ENCODE measurements at places on chromosomes 11 and 22.

- no peak for DNase-seq
These were observed 12.9 kb downstream of the SIRT3 start for GRCh38 chr11:223026-223789.

GRCh38 chr11:33630936-33631748 is 69.5 kb downstream of the C11orf91 start:
- no peak for DNase-seq

DNA sequence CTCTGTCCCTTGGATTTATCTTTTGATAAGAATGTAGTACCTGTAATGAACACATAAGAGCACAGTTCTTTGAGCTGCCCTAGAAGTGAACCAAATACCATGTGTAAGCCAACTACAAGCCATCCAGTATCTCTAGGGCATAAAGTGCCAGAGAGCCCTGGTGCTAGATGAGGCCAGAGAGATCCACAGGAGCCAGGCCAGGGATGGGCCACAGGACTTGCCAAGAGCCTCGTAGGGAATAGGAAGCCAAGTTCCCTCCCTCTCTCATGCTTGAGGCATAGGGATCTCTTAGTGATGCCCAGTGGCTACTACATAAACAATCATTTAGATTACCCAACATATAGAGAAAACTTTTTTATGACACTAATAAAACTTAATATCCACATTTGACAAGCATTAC is 64.8 kb upstream of the FAR1 start:
- no peak for DNase-seq

DNA sequence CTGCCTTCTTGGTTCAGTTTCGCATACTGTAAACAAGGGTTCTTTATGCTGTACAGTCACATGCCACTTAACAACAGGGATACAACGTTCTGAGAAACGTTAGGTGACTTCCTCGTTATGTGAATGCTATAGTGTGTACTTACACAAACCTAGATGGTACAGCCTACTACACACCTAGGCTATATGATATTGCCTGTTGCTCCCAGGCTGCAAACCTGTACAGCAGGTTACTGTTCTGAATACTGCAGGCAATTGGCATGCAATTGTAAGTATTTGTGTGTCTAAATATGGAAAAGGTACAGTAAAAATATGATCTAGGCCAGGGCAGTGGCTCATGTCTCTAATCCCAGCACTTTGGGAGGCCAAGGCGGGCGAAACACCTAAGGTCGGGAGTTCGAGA is 85.7 kb upstream of the PRDM11 start:
- DNase-seq = no peak

GRCh38 chr22:18066181-18066859 is 11.5 kb upstream of the PEX26 start:
- DNase-seq = no peak

DNA sequence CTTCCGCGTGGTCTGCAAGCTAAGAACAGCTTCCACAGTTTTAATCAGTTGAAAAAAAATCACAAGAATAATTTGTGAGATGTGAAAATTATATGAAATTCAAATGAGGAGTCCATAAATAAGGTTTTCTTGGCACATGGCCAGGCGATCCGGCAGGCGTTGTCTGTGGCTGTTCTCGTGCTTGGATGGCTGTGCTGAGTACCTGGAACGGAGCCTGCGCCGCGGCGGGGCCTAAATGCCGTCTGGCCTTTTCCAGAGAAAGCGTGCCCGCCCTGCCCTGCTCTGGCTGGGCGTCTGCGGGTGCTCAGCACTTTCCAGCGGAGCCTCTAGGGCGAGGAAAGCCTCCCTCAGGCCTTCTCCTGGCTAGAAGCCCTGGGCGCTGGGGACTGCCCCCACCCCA is 41.8 kb downstream of the OSBPL5 start:
- DNase-seq = no peak

DNA sequence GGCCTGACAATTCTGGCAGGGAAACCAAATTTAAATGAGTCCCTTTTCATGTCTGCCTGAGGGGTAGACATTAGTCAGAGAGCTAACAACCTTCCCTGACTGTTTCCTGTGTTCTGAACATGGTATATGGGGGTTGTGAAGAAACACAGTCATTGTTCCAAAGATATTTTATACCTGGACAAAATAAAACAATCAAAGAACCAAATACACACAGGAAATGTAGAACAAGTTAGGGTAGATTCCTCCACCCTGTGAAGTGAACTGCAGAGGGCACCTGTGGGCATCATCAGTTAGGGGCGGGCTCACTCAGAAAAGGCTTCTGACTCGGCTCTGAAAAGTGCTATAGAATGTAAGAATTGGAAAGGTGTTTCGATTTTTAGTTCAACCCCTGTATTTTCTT is 231.9 kb upstream of the CADM1 start:
- no peak for DNase-seq

- peak; percentile 36 for DNase-seq
These were observed 48.9 kb upstream of the CDON start for GRCh38 chr11:126111458-126112116.

GRCh38 chr11:35114906-35115687 is 23.9 kb upstream of the CD44 start:
- no peak for DNase-seq

DNA sequence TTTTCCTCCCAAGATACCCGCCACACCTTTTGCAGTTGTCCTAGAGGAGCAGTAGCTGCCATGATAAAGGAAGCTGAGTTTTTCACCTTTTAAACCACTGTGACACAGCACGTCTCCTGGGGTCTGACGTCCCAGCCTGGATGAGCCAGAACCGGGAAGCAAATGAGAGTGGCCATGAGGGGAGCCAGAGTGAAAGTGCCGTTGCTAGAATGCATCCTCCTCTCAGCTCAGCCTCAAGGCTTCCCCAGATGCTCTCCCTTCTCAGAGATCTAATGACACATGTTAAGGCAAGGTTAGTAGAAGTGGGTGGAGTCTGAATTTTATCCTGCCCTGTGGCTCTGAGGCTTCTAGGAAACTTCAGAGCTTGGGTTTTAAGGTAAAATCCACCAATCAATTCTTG is 23.4 kb upstream of the HTR3A start:
- DNase-seq = no peak

DNA sequence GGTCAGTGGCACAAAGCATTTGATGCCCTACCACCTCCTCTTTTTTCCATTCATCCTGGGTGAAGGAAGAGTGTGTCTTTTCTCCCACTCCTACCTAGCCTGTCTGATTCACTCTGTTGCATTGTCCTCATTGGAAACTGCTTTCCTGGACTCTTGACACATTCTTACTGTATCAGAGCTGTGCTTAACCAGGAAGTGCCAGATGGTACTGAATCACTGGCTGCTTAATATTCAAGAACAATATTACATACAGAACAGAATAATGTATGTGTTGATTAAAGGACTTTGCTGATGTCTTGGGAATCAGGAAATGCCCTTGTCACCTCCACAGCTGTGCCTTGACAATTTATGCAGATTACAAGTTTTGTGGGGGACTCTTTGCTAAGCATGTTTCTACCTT is 44.4 kb downstream of the SVIP start:
- DNase-seq = no peak

DNA sequence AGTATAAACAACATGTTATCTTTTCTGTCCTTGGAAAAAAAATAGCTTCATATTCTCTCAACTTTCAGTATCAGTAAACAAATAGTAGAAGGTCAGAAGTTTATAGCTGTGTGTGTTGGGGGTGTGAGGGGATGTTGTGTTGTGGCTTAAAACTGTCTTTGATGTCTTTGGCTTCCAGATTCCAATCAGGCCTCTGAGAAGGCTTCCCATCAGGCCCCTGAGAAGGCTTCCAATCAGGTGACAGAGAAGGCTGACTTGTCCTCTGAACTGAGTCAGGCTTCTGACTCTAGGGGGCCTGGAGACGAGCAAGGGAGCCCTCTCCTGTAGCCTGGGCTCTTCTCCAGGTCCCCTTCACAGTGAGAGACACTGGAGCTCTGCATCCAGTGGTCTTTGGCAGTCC is 9.3 kb downstream of the MTFP1 start:
- DNase-seq = no peak

- no peak for DNase-seq
These were observed 37.5 kb downstream of the SESN3 start for GRCh38 chr11:95193541-95193940.

DNA sequence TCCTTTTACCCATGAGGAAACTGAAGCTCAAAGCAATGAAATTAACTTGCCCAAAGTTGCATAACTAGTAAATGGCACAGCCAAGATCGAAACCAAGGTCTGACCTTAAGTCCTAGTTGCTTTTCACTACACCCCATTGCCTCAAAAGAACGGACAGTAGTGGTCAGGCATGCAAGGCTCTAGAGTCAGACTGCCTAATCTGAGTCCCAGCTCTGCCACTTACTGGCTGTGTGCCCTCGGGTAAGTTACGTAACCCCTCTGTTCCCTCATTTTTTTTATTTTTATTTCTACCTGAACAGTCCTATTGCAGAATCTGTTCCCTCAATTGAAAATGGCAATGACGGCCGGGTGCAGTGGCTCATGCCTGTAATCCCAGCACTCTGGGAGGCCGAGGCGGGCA is 9.6 kb downstream of the CYB561A3 start:
- no peak for DNase-seq

DNA sequence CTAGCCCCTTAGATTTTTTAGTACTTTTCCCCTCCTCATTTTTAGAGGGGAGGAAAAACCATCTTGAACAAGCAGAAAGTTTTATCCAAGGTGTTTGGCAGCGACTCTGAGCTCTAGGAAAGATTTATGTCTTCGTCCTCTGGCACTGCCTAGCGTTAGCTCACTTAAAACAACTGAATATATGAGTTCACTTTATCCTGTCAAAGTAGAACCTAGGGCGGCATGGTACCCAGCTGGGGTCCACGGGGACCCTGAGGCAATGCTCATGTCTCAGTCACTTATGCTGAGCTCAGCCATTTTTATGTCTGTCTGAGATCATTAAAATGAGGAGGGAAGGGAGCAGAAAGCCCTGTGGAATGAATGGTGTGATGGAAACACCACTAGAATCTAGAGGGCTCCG is 14.2 kb upstream of the VSIG10L2 start:
- no peak for DNase-seq

DNA sequence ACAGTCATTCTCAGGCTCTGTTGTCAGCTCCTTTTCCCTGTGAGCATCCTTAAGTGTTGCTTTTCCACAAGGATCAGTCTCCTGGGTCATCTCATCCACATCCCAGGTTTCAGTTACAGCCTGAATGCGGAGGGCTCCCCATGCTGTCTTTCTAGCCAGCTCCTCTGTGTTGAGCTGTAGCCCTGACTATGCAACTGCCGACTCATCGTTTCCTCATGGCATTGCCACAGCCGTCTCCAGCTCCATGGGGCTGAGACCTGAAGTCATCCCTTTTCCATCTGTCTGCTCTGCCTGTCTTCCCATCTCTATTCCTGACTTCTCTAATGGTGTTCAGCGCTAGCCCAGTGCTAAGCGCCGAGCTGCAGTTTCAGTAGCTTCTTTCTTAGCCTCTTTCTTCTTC is 11.8 kb downstream of the SAMM50 start:
- no peak for DNase-seq

GRCh38 chr11:12862696-12863469 is 146.2 kb upstream of the RASSF10 start:
- DNase-seq = peak; percentile 3

GRCh38 chr11:102419181-102419580 is 33.4 kb downstream of the TMEM123 start:
- no peak for DNase-seq

GRCh38 chr11:78037825-78038620 is 14.9 kb upstream of the KCTD14 start:
- DNase-seq = no peak

GRCh38 chr11:120633616-120634393 is 122.3 kb downstream of the GRIK4 start:
- DNase-seq = no peak

- DNase-seq = no peak
These were observed 144.0 kb upstream of the GRK3 start for GRCh38 chr22:25420471-25420924.

- DNase-seq = no peak
These were observed 36.2 kb downstream of the UVRAG start for GRCh38 chr11:75851203-75851602.

- no peak for DNase-seq
These were observed 44.0 kb upstream of the AKIP1 start for GRCh38 chr11:8867035-8867434.

- no peak for DNase-seq
These were observed 67.2 kb upstream of the CD82 start for GRCh38 chr11:44498089-44498871.

- no peak for DNase-seq
These were observed 14.7 kb downstream of the SULT4A1 start for GRCh38 chr22:43847376-43848289.

DNA sequence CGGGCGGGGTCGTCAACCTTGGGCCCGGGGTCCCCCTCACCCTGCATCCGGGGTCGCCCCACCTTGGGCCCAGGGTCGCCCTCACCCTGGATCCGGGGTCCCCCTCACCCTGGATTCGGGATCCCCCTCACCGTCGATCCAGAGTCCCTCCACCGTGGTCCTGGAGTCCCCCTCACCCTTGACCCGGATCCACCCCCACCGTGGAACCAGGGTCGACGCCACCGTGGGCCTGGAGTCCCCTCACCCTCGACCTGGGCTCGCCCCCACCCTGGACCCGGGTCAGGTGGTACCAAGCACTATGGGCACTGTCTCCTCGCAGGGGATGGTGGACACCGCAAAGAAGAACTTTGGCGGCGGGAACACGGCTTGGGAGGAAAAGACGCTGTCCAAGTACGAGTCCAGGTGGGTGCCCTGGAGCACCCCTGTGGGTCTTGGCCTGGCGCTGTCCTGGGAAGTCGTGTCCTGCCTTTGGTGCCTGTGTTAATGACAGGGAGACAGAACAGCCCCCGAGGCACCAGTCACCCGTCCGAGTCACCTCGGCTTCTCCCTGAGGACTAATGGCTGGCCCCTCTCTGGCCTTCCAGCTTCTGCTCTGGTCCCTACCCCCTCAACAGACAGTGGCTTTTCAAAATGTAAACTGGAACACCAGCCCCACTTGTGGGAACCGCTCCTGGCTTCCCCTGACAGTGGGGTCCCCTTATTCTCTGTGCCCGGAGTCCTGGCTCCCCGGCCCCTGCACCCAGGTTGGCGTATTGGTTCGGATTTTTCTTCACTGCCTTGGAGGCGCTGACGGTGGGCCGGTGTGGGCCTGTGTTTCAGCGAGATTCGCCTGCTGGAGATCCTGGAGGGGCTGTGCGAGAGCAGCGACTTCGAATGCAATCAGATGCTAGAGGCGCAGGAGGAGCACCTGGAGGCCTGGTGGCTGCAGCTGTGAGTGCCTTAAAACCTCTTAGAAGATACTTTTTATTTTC is 762 bp downstream of the CRELD2 start:
- no peak for DNase-seq

GRCh38 chr11:46564459-46564858 is 29.4 kb downstream of the AMBRA1 start:
- DNase-seq = no peak

GRCh38 chr11:126139111-126140091 is 72.0 kb downstream of the RPUSD4 start:
- no peak for DNase-seq

DNA sequence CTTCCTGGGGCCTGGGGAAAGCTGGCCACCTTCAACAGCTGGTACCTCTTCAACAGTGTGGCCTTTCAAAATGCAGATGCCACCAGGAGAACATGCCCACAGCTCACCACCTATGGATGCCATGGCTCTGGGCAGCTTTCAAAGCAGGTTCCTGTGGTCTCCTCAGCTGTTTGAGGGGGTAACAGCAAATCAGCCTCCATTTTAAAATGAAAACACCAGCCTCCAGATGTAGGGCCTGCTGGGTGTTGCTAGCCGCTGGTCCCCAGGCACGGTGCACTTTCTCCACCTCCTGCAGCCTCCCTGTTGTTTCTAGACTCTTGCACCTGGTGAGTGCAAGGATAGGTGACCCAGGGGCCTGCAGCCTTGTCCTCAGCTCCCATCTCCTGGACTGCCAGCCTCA is 10.0 kb downstream of the CDPF1 start:
- no peak for DNase-seq

GRCh38 chr22:50399751-50400331 is 56.7 kb downstream of the PPP6R2 start:
- DNase-seq = no peak

- no peak for DNase-seq
These were observed 113.7 kb upstream of the BLID start for GRCh38 chr11:122229481-122230384.
